ENCODE measurements at places on chromosomes 7 and 10.

DNA sequence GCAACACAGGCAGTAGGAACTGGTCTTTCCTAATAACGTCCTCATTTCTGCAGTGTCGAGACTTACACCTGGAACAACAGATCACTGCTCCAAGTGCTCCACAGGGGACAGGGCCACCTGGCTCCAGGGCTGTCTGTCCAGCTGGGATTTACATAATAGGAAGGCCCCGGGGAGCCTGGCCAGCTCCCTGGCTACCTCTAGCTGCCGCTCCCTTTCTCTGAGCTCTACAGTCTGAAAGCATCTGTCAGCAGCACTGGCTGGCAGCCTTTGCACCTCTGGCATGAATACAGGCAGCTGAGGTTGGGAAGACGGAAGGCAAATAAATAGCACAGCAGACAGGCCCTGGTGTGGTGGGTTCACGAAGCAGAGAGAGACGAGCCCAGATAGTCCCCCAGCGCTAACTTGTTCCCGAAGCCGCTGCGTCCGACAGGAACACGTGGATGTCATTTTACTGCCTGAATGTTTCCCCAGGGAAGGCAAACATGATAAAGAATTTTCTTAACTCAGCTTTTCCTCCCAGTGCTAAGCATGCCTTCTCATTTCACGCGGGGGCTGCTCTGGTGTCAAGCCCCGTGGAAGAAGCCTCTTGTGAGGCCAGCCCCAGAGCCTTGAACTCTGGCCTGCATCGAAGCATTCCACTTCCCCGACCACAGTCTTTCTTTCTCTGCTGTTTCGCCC lies 105.4 kb downstream of the ITIH5 start:
- H3K4me3 ChIP-seq = no peak overlapping the region
- H3K27ac ChIP-seq = no peak overlapping the region
- H3K4me1 ChIP-seq = no peaks in the 10 kb centered on the region
- no peak for DNase-seq
- H3K27me3 ChIP-seq = peaks cover 2% of the 10 kb centered on the region

DNA sequence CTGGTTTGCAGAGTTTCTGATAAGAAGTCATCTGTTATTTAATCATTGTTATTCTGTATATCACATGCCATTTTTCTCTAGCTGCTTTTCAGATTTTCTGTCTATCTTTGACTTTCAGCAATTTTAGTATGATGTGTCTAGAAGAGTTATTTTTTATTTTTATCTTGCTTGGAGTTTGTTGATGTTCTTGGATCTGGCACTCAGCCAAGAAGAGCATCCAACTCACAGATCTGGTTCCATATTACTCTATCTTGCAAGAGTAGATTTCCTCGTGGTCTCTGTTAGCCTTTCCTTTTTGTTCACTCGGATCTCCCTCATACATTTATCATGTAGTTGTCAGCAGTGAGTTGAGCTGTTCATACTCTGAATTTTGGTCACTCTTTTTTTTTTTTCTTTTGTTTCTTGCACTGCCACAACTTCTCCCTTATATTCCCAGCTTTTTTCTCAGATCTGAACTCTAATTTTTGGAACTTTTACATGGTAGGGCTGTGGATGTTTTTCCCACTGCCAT lies 54.8 kb upstream of the CALCR start:
- H3K27me3 ChIP-seq = no peaks in the 10 kb centered on the region
- no peaks in the 10 kb centered on the region for H3K36me3 ChIP-seq
- H3K4me1 ChIP-seq = no peaks in the 10 kb centered on the region
- no peak for DNase-seq
- no peak overlapping the region for H3K27ac ChIP-seq

- no peak for DNase-seq
- H3K4me1 ChIP-seq = no peaks in the 10 kb centered on the region
- H3K36me3 ChIP-seq = no peaks in the 10 kb centered on the region
- no peak overlapping the region for H3K27ac ChIP-seq
- no peaks in the 10 kb centered on the region for H3K27me3 ChIP-seq
- no peak overlapping the region for H3K4me3 ChIP-seq
Observed at GRCh38 chr7:80950550-80950967, 31.7 kb upstream of the SEMA3C start.

- DNase-seq = no peak
- H3K4me3 ChIP-seq = no peak overlapping the region
- no peak overlapping the region for H3K27ac ChIP-seq
- H3K36me3 ChIP-seq = peaks cover 59% of the 10 kb centered on the region
- no peaks in the 10 kb centered on the region for H3K27me3 ChIP-seq
Observed at GRCh38 chr10:87798082-87798481, 19.9 kb downstream of the ATAD1 start.

DNA sequence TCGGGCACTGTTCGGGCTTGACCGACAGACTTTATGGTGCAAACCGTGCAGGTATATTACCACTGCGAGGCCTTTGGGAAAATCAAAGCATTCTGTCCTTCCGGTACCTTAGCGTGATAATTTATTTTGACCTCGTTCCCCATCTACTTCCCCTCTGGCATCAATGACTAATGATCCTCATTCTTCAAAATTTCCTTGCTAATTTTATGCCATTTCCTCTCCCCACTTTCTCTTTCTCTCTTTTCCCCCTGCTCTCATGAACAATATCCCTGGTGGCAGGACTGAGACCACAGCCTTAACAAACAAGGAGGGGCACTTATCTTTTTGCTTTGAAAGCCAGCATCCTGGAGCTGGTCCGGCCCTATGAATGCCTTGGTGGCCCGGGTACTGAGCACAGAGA lies 210.6 kb downstream of the TCF7L2 start:
- H3K27me3 ChIP-seq = no peaks in the 10 kb centered on the region
- H3K27ac ChIP-seq = no peak overlapping the region
- DNase-seq = no peak

DNA sequence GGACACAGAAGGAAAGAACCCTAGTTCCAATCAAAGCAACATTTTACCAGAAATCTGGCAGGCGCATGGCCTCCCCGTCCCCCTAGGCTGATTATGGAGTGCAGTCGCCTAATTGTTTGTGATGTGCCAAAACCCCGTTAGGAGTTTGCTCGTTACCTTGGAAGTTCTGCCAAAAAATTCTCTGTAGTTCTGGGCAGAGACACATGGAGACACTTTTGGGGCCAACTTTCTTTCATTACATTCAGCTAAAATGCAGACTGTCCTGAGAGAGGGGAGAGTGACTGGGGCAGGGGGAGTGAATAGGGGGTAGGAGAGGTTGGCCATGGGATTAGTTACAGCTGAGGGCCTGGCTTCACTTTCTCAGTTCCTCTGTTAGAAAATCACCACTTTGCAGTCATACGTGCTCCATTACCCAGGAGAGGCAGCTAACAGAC lies 158.0 kb upstream of the NPVF start:
- no peaks in the 10 kb centered on the region for H3K4me1 ChIP-seq
- no peaks in the 10 kb centered on the region for H3K36me3 ChIP-seq
- no peaks in the 10 kb centered on the region for H3K27me3 ChIP-seq
- H3K4me3 ChIP-seq = no peak overlapping the region
- DNase-seq = no peak

DNA sequence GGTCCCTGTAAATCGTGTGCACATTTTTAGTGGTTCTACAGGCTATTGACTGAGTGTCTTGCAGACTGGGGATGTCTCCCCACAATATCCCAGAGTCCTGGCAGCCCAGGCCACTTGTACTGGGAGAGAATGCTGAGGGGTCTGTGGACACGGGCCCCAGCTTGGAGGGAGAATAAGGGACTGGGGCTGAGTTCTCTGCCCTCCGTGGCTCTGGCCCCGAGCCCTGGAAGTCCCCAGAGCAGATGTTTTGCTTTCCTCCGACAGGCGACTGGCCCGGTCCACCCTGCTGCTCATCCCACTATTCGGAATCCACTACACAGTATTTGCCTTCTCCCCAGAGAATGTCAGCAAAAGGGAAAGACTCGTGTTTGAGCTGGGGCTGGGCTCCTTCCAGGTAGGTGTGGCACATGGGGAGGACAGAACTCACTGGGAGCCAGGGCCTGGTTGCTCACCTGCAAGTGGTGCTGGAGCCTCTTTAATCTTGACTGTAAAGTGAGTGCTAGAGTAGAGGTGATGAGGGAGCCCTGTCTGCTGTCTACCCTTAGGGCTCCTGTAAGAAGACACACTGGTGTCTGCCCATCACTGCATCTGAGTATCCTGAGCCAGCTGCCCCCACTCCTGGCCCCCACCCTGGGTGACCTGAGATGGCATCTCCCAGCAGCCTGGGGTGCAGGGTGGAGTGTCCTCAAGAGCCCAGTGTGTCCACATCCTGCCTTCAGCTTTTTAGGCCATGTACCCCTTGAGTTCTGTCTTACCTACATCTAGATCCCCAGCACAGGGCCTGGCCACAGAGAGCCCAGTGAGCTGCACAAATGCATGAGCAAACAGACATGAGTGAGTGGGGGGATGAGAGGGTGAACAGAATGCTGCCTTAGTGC lies 51.1 kb downstream of the ADCYAP1R1 start:
- H3K4me1 ChIP-seq = no peaks in the 10 kb centered on the region
- no peak overlapping the region for H3K4me3 ChIP-seq
- H3K36me3 ChIP-seq = no peaks in the 10 kb centered on the region
- DNase-seq = no peak
- H3K27me3 ChIP-seq = no peaks in the 10 kb centered on the region

DNA sequence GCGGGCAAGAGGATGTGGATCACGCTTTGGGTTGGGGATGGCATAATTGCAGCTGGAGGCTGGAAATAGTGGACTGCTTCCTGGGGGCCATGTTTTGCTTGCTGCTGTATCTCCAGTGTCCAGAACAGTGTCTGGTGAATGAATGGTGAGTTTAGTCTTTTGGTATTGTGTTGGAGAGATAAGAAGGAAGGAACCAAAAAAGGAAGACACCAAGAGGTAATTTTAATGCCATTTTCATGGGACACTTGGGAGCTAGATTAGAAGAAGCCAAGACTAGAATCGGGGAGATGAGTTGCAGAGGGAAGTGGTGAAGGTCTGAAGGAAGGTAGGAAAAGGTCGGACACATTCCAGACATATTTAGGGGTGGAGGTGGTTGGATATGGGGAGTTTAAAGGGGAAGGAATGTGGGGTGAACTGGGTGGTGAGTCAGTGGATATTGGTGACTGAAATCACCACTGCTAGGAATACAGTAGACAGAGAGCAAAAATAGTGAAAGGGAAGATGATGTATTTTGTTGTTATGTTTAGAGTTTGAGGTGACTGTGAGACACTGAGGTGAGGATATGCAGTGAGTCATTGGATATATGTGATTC lies 76.7 kb downstream of the CCNY start:
- H3K4me3 ChIP-seq = no peak overlapping the region
- H3K36me3 ChIP-seq = peaks cover 3% of the 10 kb centered on the region
- no peaks in the 10 kb centered on the region for H3K27me3 ChIP-seq
- no peak overlapping the region for H3K27ac ChIP-seq
- DNase-seq = no peak
